AG08395 (cell line): ENCODE measurements at places on chromosomes 4 and X.

DNA sequence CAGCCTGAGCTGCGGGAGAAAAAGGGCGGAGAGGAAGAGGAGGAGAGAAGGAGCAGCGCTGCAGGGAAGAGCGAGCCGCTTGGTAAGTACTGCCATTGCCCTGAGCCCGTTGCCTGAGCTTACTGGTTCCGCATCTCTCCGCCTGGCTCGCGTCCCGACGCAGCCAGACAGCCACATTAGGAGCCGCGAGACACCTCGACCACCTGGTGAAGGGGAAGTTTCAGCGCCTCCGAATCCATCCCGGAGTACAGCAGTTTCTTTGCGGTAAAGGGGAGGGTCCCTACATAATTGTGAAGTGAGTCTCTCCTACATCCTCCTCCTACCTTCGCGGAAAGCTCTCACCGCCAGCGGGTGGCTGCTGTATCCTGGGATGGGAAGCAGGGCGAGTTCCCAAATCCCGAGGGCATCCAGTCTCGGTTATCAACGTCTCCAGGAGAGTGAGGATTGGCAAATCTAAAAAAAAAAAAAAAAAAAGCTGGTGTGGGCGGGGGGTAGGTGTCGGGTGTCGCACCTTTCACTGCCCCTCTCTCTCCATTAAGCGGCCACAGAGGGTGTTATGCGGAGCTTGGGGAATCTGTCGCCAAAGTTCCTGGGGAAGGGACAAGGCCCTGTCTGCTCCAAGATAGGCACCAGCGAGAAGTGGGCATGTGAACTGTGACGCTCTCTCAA lies 7.9 kb downstream of the TBX22 start:
- DNase-seq, result no peak

GRCh38 chr4:75699299-75699698 lies 25.1 kb upstream of the USO1 start:
- DNase-seq, result no peak

- DNase-seq, result no peak
Observed at GRCh38 chr4:152188801-152189200, 347.1 kb downstream of the FBXW7 start.

- no peak for DNase-seq
Observed at GRCh38 chr4:12723849-12724447, 760.2 kb downstream of the RAB28 start.

DNA sequence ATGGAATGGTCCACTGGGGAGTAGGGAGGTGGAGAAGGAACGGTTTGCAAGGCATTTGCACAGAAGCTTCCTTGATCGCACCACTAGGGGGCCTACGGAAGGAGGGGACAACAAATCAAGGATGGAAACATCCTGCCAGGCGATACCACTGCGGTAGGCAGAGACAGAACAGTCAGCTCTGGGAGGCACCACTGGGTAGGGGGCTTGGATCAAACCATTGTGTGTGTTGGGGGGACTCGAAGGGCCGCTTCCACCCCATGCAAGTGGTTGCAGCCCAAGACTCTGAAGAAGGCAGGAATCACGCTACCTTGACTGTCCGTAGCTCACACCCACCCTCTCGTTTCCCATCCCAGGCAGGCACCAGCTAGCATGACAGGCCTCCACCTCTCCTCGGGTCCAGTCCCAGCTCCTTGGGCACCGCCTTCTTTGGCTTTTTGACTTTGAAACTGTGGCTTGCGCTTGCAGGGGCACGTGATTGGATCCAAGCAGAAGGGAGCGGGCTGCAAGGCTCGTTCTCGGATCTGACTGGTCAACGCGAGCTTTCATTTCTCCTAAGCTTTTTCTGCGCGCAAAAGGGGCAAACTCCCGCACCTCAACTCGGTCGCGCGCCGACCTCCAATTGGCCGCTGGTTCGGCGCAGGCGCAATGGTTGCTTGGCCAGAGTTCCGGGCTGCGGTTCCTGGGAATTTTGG lies 28.4 kb downstream of the GAGE1 start:
- DNase-seq, result no peak

GRCh38 chr4:107896158-107896645 lies 35.1 kb upstream of the CYP2U1 start:
- DNase-seq, result peak; percentile 77

GRCh38 chrX:38882894-38883626 lies 81.8 kb downstream of the MID1IP1 start:
- peak; percentile 79 for DNase-seq

DNA sequence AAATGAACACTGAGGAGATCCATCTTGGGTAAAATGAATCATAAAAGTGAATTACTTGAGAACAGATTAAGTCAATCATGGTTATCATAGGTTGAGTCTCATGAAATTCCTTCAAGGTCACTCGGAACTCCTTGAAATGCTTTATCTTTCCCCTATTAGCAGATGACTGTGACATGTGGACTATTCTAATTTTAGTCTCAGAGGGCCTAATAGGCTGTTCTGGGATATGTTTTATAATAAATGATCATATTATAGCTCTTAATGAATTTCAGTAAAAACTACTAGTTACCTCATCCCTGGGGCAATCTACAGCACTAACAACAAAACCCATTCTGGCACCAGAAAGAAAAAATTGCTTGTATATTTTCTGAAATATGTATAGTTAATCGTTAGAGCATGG lies 44.7 kb downstream of the SPATA4 start:
- DNase-seq, result no peak

DNA sequence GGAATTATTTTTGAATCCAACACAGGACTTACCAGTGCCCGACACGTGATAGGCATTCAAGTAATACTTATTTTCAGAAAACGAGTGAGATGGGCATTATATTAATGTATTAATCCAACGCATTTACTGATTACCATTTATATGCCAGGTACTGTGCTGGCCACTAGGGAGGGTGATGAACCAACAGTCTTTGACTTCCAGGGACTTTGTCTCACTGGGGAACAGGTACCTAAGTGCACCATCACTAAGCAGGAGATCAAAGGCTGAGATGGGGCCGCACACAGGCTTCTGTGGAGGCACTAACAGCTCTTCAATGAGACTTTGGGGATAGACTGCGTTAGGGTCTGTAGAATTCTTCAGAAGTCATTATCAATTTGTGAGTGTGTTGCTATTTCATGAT lies 5.7 kb upstream of the TADA2B start:
- DNase-seq, result no peak

GRCh38 chr4:57249083-57249482 lies 138.9 kb upstream of the IGFBP7 start:
- no peak for DNase-seq

DNA sequence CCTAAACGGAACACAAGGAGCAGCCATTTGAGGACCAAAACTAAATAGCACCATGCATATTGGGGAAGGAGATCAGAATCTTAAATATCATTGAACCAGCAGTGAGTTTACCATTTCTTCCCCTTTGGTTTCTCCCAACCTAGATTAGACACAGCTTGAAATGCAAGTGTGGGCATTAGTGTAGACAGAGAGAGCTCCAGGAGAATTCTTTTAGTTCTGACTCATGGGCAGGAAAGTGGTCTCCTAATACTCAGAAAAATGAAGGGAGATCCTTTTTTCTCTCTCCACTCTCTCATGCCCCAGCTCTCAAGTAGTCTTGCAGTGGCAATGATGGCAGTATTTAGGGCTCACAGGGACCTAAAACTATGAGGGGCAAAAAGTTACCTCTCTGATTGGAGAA lies 567.9 kb downstream of the INPP4B start:
- no peak for DNase-seq

- DNase-seq, result no peak
Observed at GRCh38 chrX:103910430-103910829, 52.0 kb upstream of the TMSB15B start.
